AML-193 (cell line): ENCODE measurements at places on chromosomes 1 and 21.
A peak's percentile ranks its signal among the peaks of the same experiment; 100 is the strongest.

DNA sequence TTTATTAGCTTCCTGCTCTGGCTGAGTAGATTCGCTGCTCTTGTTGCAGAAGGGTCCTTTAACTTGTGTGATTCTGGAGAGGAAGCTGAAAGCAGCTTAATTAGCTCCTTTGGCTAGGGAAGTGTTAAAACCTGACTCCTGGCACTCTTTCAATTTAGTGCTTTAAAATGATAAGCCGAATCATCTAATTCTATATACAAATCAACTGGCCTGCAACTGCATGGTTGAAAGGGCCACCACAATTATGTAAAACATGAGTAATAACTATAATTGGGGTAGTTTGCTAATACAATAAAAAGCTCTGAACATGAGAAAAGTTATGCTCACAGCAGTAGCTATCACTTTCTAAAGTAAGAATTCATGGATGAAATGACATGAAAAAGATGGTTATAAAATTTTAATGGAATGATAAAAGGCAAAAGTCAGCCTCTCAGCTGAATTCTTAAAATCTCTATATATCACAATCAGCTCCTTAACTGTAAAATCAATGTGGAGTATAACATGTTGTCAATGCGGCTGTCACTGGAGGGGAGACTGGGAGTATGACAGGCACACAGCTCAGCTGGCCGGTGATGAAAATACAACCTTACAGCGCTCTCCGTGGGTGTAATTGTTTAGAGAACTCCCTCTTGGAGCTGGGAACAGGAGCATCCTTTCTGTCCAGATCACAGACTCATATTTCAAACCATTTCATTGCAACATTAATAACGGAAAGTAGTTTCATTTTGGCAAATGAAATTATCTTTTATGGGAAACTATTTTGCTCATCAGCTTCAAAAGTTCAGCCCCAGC, 324.4 kb downstream of the KCTD3 start:
- DNase-seq: no peak

GRCh38 chr1:54809496-54810074, 8.5 kb upstream of the TTC22 start:
- DNase-seq: no peak

- peak; percentile 88 for DNase-seq
Observed at GRCh38 chr1:27487966-27488884, 1.7 kb downstream of the WASF2 start.

- DNase-seq: no peak
Observed at GRCh38 chr21:41624674-41625310, 116.8 kb upstream of the TMPRSS2 start.
